ENCODE measurements at places on chromosomes 11 and 22.

DNA sequence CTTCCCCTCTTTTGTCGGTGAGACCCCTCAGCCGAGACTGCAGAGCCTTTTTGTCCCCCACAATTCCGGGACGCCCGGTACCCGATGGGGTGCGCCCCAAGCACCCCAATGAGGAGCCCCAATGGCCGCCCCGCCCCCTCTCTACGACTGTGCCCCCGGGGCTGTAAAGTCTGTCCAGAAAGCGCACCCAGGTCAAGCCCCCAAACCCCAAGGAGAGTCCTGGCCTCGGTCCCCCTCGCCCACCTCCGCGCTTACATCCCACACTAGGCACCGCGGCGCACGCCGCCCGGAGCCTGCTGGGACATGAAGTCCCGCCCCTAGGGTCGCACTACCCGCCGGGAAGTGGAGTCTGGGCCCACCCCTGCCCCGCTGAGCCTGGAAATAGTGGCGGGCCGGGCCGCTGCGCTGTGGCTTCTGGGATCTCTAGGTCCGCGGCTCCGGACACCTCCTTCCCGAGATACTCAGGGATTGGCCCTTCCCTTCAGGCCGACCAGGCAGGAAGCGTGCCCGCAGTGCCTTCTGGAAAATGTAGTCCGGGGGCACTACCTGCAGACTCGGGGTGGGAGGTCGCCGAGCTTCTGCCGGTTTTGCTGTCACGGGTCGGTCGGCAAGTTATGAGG lies at the start of gene MEN1:
Gene MEN1 (minus strand): TSS at position 281 of the 620 bp plus-strand sequence. CDS start 442 bp downstream, outside the sequence.
- DNase-seq, result peak; percentile 95

- no peak for DNase-seq
Measured at GRCh38 chr11:34855754-34856095, 60.5 kb downstream of the APIP start.

GRCh38 chr11:36458129-36458915 lies 51.8 kb downstream of the TRAF6 start:
- no peak for DNase-seq

- DNase-seq, result no peak
Measured at GRCh38 chr11:34181856-34182405, 76.5 kb downstream of the NAT10 start.

- no peak for DNase-seq
Measured at GRCh38 chr11:92837595-92837994, 131.9 kb upstream of the MTNR1B start.

DNA sequence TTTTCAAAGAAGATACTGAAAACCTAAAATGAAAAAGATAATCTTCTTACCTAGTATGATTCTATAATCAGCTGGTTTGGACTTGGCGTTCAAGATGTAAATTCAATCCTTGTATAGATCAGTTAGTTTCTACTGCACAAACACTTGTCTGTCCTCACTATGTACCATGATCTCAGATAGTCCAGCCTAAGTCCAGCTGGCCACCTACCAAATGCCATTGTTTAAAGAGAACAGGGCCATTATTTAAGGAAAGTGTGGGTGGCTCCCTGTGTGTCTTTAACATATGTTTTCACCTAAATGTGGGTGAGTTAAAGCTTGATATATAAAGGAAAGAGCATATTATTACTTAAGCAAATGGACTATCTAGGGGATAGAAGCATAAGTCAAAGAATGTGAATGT lies 38.6 kb downstream of the BLID start:
- DNase-seq, result no peak

Measured in suppressor macrophage (primary cell).